ENCODE measurements at places on chromosomes 6 and 20. TPM values are rescaled to one million over a fixed set of nuclear protein-coding genes. Genes with fewer than 3 reads are reported as not detected.

GRCh38 chr6:30513451-30513850 is 24.1 kb downstream of the HLA-E start:
- peak; percentile 1 for DNase-seq

DNA sequence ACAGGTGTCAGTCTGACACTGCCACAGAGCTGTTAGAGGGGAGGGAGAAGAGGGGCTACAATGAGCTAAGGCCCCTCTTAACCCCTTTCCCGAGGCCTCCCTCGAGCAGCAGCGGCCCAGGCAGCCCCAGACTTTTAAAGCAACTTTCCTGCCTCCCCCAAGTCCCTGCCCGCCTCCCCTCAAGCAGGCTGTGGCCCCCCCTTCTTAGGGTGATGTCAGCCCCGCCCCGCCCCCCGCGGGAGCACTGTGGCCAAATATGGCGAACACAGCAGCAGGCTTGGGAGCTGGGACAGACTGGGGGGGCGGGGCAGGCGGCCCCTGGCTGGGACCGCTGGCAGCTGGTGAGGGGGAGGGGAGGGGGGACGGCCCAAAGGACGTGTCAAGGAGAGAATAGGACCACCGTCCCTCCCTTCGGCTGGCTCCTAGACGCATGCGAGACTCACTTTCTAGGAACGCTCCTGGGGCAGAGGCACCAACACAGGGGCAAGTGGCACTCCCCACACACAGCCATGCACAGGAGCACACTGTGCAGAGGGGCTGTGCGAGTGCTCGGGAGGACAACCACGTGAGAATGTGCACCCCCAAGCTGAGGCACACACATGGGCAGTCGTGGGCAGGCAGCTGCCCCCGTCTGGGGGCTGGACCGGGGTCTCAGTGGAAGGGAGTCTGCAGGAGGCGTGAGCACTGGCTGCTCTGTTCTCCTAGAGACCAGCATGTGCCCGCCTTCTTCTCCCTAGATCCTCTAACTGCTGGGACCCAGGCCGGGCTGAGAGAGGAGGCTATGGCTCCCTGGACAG is 6.7 kb downstream of the TEAD3 start:
- DNase-seq, result peak; percentile 82

GRCh38 chr6:150692604-150693003 is 92.9 kb downstream of the PLEKHG1 start:
- DNase-seq, result no peak

GRCh38 chr6:37585523-37585905 is 85.8 kb upstream of the CCDC167 start:
- DNase-seq, result no peak

- no peak for DNase-seq
Measured at GRCh38 chr6:56684342-56685101, 41.8 kb upstream of the DST start.

The PBOV1 gene
- not detected for total RNA-seq

DNA sequence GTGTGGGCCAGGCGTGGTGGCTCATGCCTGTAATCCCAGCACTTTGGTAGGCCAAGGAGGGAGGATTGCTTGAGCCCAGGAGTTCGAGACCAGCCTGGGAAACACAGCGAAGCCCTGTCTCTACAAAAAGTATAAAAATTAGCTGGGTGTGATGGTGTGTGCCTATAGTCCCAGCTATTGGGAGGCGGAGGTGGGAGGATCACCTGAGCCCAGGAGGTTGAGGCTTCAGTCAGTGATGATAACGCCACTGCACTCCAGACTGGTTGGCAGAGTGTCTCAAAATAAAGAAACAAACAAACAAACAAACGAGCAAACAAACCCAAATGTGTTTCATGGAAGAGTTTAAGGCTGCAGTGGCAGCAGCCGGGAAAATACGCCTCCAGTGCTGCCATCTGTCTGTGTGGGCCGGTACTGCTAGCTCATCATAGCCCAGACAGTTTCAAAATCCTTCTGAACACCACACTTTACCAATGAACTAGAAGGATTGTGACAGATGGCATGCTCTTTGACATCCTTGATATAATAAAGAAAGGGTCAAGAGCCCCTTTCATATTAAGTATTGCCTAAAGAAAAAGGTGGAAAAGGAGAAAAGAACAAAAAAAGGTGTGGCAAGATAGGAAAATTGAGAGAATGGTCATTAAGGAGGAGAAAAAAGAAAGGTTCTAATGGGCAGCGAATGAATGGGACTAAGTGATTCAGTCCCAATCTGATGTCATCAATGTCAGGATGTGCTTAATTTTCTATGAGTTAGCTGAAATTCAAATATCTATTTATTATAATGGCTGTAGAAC is 298.6 kb downstream of the SYNE1 start:
- peak; percentile 52 for DNase-seq

GRCh38 chr6:158475344-158476302 is 84.3 kb upstream of the TMEM181 start:
- peak; percentile 66 for DNase-seq

DNA sequence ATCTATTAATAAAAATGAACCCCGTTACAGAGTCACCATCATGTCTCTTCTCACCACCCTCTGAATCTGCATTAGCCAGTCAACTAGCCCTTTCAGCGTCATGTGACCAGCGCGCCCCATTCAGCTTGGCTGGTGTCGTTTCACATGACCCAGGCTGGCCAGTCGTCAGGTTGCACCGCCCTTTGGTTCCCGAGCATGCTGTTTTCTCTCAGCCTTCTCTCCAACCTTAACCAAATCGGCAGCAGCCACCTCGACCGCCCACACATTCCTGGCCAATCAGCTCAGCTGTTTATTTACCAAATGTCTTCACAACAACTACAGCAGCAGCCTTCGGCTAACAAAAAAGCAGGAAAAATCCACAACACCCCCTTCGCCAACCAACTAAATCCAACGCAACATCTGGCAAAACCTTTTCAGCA is 5.6 kb downstream of the SRSF3 start:
- peak; percentile 40 for DNase-seq

DNA sequence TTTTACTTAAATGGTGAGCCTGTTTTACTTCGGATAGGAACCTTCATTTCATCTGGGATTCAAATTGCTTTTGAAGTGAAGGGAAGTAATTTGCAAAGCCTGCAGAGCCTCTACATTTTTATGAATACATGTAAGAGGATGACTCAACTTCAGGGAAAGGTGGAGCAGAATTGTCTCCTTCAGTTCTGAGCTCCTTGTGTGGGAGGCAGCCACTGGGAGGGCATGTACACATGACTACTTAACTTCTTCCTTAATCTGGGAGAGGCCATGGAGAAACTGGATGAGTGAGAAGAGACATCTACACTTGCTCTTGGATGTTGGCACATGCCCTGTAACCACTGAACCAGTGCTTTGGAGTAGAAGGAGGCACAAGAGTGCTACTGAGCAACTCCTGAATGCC is 145.1 kb upstream of the NRSN1 start:
- no peak for DNase-seq

The SLC26A8 gene
- total RNA-seq, result not detected

- DNase-seq, result no peak
Measured at GRCh38 chr6:23841116-23841515, 284.9 kb upstream of the NRSN1 start.

DNA sequence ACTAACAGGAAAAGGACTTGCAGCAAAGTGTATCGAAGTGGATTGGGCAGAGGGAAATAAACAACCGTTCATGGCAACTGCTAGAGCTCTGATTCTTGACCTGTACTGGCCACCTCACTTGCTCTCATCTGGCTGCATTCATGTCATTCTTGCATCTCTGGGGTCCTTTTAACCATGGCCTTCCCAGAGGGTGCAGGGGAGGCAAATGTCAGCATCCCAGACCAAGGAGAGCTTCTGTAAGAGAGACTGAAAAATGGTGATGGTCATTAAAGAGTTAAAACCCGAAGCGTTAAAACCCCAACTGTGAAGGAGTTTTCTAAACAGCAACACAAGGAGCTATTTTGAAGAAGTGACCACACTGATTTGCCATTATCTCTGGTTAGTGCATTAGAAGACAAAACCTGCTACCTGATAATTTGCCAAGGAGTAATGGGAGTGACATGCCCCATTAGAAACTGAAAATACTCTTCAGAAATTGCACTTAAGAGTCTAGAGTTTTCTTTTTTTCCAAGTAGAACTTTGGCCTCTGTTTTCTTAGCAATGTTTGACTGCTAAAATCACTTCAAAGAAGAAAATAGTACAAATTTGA is 62.4 kb downstream of the APCDD1L start:
- no peak for DNase-seq
